ENCODE measurements at places on chromosomes 3 and 15.

- no peak for DNase-seq
Measured at GRCh38 chr3:154538566-154539360, 108.8 kb upstream of the GPR149 start.

DNA sequence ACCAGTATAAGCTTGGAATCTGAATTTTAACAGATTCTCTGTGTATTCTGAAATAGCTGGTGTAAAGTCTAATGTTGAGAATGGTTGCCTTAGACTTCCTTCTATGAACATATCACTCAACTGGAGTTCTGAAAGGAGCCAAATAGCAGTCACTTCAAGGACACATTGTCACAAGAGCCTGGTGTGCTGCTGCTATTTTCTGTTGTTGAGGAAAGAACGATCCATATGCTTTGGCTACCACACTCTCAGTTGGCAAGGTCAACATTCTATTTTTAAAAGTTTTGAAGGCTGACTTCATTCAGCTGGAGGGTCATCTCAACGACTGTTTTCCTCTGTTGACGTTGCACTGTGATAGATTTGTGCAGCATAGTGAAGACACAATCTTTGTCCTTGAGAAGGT lies 248.7 kb downstream of the TUSC7 start:
- no peak for DNase-seq

- no peak for DNase-seq
Measured at GRCh38 chr15:39181056-39181747, 399.7 kb upstream of the THBS1 start.

GRCh38 chr3:159884661-159885402 lies 103.8 kb upstream of the IL12A start:
- DNase-seq = no peak

GRCh38 chr3:104547031-104547430 lies 819.7 kb upstream of the ALCAM start:
- no peak for DNase-seq

GRCh38 chr3:90080988-90081387 lies 973.6 kb downstream of the EPHA3 start:
- no peak for DNase-seq

DNA sequence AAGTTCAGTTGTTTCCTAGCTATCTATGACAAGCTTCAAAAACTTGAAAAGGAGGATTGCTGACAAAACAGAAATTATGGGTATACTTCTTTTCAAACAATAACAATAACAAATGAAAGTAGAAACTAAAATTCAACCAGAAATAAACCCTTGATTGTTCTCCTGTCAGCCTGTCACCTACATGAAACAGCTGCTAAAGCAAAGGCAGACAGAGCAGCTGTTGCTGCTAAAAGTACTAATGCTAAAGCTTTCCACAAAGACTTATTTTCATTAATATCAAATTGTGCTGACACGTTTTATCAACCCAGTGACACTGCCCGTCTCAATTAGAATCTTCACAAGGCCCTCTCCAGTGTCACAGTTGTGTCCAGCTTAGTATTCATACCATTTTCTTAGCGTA lies 533.2 kb upstream of the GBE1 start:
- DNase-seq = no peak

GRCh38 chr15:89939910-89940309 lies 27.2 kb upstream of the ARPIN start:
- DNase-seq = no peak

DNA sequence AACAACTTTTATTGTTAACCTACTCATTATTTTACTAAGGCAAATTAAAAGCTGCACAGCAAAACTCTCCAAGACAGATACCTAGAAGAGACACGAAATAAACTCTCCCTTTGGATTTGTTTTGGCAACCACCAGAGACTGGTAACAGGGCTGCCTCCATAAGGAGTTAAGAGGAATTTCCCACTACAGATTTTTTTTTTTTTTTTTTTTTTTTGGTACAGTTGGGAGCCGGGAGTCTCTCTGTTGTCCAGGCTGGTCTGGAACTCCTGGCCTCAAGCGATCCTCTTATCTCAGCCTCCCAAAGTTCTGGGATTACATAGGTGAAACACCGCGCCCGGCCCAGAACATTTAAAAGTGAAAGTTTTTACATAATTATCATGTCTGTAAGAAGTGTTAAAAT lies 73.6 kb upstream of the VGLL4 start:
- no peak for DNase-seq

- no peak for DNase-seq
Measured at GRCh38 chr3:72344647-72345046, 503.6 kb downstream of the SHQ1 start.
